ENCODE measurements at places on chromosomes 7 and 10.
A peak's percentile ranks its signal among the peaks of the same experiment; 100 is the strongest.

- no peak for DNase-seq
Observed at GRCh38 chr7:142500366-142500765, 242.5 kb upstream of the PRSS58 start.

DNA sequence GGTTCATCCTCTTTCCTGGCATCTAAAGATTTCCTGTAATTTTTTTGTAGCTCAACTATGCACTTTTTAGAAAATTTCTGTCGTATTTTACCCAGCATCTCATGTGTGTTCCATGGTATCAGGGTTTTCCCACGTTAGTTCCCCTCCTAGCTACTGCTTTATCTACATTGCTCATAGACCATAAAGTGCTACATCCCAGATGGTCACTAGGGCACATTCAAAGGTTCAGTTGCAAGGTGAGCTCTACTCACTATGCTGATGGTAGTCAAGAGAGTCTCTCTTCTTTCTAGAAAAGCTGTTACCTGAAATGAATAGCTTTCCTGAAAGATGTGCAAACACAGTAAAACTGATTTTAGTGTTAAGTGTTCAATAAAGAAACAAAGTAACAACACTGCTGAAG is 33.5 kb downstream of the RELN start:
- no peak for DNase-seq

GRCh38 chr7:29194206-29194593 is 375 bp upstream of the CHN2 start:
- DNase-seq = no peak

DNA sequence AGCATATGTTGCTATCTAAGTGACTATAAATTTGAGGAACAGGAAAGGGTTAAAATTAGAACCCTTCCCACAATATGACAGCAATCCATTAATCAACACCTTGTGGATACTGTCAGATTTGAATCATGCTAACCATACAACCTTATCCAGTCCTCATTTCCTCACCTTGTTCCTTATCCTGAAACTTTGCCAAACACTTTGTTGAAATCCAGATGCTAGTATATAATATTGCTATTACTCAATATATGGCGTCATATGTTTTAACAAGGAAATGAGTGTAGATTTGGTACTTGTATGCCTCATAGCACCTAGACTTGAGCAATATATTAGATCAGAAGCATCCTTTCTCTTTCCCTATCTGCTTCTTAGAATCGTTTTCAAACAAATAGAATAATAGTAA is 66.3 kb upstream of the SLC25A13 start:
- DNase-seq = no peak

DNA sequence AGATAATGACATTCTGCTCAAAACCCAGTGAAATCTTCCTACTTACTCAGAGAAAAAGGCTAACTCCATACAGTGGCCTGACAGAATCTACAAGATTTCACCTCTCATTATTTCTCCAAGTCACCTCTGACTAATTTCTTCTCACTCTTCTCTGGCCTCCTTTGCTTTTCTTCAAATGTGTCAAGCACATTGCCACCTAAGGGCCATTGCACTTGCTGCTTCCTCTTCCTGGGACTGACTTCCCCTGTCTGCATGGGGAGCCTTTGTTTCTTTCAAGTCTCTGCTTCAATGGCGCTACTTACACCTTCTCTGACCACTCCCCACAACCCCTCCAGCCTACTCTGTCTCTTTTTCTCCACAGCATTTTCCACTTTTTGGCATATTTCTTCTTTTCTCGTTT is 36.0 kb downstream of the PRTFDC1 start:
- DNase-seq = no peak

DNA sequence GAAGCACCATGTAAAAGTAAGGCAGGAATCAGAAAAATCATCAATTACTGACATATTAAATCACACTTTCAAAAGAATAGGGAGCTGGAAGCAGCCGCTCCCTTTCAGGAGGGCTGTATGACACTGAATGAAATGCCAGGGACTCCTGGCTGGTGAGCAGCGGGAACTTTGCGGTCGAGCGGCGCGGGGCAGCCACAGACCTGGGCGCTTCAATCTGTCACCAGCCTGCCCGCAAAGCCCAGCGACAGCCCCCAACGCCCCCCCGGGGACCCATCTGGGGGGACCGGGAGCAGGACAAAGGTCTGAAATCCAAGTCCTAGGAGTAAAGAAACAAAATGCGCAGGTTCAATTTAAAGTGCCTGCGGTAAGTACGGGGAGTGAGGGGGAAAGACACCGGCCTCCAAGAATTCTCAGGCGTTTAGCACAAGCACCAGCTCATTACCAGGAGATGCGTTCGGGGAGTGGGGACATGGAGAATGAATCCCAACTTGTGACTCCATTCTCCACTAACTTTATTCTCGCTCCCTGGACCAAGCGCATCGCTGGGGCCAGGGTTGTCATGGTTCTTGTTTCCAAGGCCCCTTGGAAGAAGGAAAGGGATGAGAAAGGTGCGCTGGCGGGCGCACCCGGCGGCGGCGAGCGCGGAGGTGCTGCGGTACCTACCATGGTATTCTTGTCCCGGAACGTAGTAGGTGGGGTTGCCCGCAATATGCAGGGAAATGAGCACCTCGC is 824 bp downstream of the RELN start:
- DNase-seq = no peak

DNA sequence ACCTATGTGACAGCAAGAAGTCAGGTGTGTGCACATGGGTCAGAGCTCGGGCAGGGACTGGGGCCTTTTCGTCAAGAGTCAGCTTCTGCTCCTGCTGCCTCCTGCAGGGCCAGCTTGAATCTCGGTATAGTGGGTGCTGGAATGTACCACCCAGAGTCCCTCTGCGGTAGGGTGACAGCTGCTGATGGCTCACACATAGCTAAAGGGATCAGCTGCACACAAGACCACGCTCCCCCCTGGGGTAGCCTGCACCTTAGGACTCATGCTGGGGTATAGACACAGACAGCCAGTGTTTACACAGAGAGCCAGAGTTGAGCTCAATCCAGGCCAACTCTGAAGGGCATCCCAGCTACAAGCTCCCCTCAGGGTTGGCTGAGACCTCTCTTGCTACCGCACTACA is 14.0 kb upstream of the COL13A1 start:
- no peak for DNase-seq

GRCh38 chr10:113822174-113822573 is 31.7 kb downstream of the DCLRE1A start:
- DNase-seq = peak; percentile 27

DNA sequence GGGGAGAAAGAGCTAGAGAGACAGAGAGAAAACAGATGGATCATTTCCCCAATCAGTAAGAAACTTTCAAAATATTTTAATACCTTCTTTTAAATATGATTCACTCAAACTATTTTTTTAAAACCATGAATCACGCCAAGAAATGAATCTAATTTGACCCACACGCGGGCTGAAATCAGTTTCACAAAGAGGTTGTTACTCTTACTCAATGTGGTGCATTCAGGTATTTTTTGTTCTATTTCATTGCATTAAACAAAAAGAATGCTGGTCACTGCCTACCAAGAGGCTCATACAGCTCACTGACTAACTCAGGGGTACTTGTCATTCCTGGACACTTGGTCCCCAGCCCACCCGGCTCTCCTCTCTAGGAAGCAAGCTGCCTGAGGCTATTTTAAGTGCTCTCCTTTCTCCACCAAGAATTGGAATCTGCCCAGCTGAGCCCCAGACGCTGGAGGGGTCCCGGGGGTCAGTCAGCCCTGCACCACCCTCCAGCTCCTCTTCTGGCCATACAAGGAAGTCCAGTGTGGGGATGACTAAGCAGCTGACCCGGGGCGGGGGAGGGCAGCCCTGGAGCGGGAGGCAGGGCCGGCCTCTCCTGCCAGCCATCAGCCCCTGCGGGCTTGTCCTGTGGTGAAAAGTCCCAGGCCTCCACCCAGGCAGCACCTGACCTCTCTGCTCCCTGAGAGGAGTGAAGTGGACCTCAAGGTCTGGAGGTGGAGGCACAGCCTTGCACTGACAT is 21.7 kb upstream of the PFKP start:
- peak; percentile 14 for DNase-seq

DNA sequence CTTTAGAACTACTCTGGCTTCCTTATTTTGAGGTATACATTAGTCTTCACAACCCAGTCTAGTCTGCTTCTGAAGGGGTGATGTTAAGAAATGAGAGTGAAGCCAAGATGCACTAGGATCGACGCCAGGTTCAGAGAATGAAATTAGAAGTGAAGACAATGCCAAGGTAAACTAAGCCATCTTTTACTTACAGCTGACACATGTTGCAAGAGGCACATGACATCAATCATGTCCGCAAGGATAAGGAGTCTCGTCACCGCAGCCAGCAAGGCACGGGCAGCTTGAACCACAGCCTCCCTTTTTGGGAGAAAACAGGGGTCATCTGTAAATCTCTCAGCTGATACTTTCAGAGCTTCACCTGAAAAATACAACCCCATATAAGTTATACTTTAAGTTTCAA is 156.7 kb downstream of the CTNNA3 start:
- no peak for DNase-seq

DNA sequence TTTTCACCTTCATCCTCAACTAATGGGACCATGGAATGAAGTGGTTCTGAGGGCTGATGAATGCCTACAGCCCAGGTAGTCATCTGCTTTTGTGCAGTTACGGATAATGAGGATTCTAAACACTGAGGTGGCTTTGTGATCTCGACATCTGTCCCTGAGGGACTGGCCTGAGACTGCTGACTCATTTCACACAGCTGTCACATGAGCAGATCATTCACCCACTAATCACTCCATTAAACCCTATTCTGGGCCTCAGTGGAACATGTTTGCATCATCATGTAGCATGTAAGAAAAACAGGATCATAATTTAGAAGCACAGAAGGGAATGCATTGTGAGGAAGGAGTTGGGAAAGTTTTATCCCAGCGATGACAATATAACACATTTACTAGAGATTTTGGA is 79.4 kb upstream of the FEZF1 start:
- DNase-seq = no peak

- DNase-seq = no peak
Observed at GRCh38 chr10:109173937-109174336, 749.4 kb downstream of the XPNPEP1 start.

DNA sequence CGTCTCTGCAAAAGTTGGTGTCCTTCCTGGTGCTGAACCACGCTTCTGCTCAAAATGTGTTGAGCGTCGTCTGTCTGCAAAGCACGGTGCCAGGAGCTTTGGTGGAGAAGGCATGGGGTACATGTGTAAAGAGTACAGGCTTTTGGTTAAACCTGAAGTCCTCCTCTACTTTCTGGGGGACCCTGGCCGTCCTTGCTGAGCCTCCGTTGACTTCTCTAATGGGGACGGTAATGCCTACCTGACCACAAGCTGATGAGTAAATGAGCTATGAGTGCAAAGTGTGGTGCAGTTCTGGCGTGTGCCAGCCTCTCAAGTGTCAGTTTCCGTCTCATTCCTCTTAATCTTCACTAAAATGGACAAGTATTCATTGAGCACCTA is 527 bp upstream of the HERPUD2 start:
- DNase-seq = no peak

- no peak for DNase-seq
Observed at GRCh38 chr7:105937411-105937810, 25.7 kb upstream of the CDHR3 start.

DNA sequence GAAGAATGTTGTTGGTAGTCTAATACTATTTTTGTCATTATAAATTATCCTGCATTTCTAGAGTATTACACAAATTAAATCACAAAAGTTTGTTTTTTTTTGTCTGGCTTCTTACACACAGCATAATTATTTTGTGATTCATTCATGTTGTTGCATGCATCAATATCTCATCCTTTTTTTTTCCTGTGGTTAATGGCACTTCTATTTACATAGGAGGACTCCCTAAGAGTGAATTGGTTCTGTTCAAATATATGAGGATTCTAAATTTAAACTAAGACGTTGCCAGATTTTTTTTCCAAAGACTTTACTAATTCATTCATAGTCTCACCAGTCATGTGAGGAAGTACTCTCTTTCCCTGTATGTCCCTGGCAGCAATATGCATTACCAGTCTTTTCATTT is 303.3 kb downstream of the GPR37 start:
- no peak for DNase-seq

DNA sequence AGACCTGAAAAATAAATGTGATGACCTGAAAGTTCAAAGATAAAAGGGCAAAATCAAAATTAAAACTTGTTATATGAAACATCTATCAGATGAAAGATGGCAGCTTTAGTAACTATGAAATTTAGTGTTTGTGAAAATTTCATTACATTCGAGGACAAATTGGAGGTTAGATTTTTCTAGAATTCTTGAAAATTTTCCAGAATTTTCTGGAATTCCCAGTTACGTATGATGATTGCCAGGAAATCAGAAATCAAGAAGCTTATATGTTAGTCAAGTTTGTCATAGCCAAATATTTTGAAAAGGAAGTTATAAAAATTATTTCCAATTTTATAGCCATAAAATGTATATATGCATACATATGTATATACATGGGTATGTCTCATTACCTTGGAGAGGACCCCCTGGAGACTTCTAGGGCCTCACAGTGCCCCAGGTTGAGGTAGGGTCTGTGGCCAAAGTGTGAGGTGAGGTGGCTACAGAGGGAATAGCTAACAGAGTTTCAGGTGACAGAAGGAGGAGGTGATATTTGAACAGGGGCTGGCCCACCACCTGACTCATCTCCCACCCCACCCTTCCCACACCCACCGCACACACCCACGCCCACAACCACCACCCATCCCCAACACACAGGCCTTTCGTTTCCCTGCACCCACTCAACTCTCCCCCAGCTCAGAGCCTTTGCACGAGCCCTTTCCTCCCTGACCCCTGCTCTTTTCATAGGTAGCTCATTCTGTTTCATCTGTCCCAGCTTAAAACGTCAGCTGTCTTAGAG is 21.5 kb downstream of the C10orf105 start:
- peak; percentile 29 for DNase-seq

- no peak for DNase-seq
Observed at GRCh38 chr7:39666562-39666961, 43.2 kb downstream of the RALA start.

GRCh38 chr7:69764147-69764546 is 165.9 kb downstream of the AUTS2 start:
- DNase-seq = no peak

GRCh38 chr7:75737856-75738603 is 711 bp downstream of the HIP1 start:
- peak; percentile 37 for DNase-seq

DNA sequence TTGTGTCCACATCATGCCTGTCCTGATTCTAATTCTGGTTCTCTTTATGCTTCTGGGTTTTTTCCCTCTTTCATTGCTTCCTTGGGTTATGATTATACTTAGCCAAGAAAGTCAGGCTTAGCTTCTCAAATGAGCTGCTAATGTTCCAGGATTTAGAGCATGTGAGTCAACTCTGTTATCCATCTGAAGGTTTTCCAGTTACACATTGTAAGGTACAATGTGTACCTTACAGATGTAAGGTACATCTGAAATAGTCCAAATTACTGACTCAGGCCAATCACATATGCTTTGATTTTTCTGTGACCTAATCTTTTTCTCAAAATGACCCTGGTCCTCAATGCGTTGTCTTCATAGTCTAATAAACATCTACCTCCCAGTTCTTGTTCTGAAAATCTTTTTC is 13.3 kb upstream of the MIOS start:
- no peak for DNase-seq

DNA sequence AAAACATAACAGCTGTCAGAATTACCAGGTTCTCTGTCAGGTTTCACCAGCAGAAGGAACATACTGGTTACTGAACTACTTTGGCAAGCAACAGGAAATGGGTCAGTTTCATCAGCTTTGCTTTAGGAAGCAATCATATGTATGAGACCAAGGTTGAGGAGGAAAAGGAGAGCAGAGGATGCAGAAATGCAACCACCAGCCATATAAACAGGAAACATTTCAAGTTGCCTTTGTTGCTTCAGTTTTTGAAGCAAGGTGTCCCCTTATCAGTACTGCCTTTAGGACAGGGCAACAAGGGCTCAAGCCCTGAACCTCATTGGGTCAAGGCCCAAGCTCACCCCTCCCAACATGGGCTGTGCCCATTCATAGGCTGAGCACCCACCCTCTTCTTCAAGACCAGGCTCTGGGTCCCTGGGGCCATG is 10.2 kb downstream of the HIPK2 start:
- no peak for DNase-seq
